ENCODE measurements at places on chromosomes 3 and 15. TPM values are rescaled to one million over a fixed set of nuclear protein-coding genes. Genes with fewer than 3 reads are reported as not detected.

- no peak overlapping the region for H3K27ac ChIP-seq
- no peaks in the 10 kb centered on the region for H3K36me3 ChIP-seq
These were observed 64.0 kb downstream of the SLC9C1 start for GRCh38 chr3:112230033-112230432.

GRCh38 chr15:86661580-86661979 lies 581.9 kb downstream of the AGBL1 start:
- no peaks in the 10 kb centered on the region for H3K27me3 ChIP-seq
- DNase-seq: no peak
- H3K36me3 ChIP-seq: no peaks in the 10 kb centered on the region
- no peak overlapping the region for H3K4me3 ChIP-seq

GRCh38 chr3:44329946-44330345 lies 8.6 kb upstream of the TCAIM start:
- H3K4me3 ChIP-seq: no peak overlapping the region
- H3K27ac ChIP-seq: no peak overlapping the region
- H3K36me3 ChIP-seq: no peaks in the 10 kb centered on the region

DNA sequence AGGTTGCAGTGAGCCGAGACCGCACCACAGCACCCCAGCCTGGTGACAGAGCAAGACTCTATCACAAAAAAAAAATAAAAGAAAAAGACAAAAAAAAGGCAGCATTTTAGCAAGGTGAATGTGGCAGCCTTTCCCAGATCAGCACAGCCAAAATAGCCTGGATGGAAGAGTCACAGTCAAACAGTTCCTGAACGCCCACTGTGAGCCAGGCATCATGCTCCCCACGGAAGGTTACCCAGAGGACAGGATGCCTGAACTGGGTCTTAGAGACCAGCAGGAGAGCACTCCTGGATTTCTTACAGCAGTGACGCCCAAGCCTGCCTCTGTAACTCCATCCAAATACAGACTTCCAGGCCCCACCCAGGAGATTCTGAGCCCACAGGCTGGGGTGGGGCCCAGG lies 4.5 kb downstream of the XXYLT1 start:
- H3K36me3 ChIP-seq: no peaks in the 10 kb centered on the region
- H3K27ac ChIP-seq: no peak overlapping the region
- no peak for DNase-seq
- H3K27me3 ChIP-seq: no peaks in the 10 kb centered on the region
- no peak overlapping the region for H3K4me3 ChIP-seq

- no peaks in the 10 kb centered on the region for H3K4me1 ChIP-seq
- no peak overlapping the region for H3K4me3 ChIP-seq
- no peaks in the 10 kb centered on the region for H3K36me3 ChIP-seq
- H3K27ac ChIP-seq: no peak overlapping the region
- DNase-seq: no peak
- H3K27me3 ChIP-seq: no peaks in the 10 kb centered on the region
These were observed 53.6 kb upstream of the SYN2 start for GRCh38 chr3:11950576-11950975.

GRCh38 chr3:2568156-2568555 lies 469.5 kb downstream of the CNTN4 start:
- H3K4me3 ChIP-seq: no peak overlapping the region
- H3K27ac ChIP-seq: no peak overlapping the region
- no peaks in the 10 kb centered on the region for H3K4me1 ChIP-seq
- H3K36me3 ChIP-seq: no peaks in the 10 kb centered on the region
- no peak for DNase-seq
- H3K27me3 ChIP-seq: no peaks in the 10 kb centered on the region

DNA sequence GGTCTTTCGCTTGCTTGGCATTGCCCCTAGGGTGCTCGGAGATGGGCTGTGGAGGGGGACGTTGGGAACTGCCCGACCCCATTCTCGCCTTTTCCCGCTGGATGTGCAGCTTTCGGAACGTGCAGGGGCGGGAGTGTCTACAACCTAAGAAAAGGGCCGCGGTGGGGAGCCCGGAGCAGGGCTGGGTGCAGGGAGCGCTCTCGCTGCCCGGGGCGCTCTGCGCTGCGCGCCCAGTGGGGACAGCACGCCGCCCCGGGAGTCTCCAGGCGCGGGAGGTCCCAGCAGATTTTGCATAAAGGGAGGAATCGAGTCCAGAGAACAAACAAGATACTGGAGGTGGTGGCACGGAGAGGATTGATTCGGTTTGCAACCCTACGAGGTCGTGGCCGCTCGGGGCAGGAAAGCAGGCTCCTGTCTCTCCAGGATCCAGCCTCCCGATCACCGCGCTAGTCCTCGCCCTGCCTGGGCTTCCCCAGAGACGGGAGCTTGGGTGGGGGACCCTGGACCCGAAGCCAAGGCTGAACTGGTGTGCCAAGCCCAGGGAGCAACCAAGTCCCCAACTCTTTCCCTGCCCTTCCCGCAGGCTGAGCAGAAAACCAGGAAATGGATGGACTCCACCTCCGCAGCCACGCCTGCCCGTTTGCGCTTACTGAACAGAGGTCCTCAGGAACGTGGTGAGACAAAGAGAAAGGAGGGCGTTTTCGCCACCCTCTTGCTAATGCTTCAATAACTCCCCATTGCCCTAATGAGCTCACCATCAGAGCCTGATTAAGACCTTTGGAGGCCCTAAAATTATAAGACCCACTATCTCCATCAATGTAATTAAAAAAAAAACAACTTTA lies 59.7 kb downstream of the NOX5 start:
- no peaks in the 10 kb centered on the region for H3K27me3 ChIP-seq
- DNase-seq: peak; percentile 88
- H3K27ac ChIP-seq: peak overlapping the region; percentile 62
- no peaks in the 10 kb centered on the region for H3K36me3 ChIP-seq
- H3K4me1 ChIP-seq: peaks cover 25% of the 10 kb centered on the region
- H3K4me3 ChIP-seq: peak overlapping the region; percentile 57

GRCh38 chr15:82804575-82804949 lies 1.3 kb downstream of the FSD2 start:
- H3K4me3 ChIP-seq: no peak overlapping the region
- H3K27ac ChIP-seq: no peak overlapping the region
- DNase-seq: no peak
- H3K4me1 ChIP-seq: no peaks in the 10 kb centered on the region

DNA sequence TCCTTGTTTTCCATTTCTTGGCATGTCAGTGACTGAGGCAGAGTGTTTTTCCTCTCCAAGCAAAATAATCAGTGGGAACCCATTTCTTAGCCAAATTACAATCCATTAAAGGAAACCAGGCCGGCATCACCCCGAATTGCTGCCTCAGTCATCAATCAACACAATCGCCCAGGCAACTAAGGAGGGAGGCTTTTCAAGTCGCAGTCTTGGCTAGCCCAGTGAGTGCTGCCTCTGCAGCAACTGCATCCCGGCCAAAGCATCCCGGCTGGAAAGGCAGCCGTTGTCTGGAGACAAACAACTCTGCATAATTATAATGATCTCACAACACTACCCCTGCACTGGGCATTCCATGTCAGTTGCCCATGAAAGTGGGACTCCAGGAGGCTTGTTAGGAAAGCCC lies 213.5 kb upstream of the PRICKLE2 start:
- no peaks in the 10 kb centered on the region for H3K27me3 ChIP-seq
- DNase-seq: no peak
- H3K4me1 ChIP-seq: peaks cover 50% of the 10 kb centered on the region
- H3K27ac ChIP-seq: peak overlapping the region; percentile 6

RAB6B gene
- 0.89 TPM for total RNA-seq

SUSD5 gene
- 4.0 TPM for total RNA-seq
